Stimulated activated CD4-positive, alpha-beta T cell treated with anti-CD3 and anti-CD28 coated beads, Interleukin-12 subunit alpha, Interleukin-12 subunit beta, amount 100 ng/mL, for 24 hours (primary cell): ENCODE measurements at places on chromosomes 13 and 19.

DNA sequence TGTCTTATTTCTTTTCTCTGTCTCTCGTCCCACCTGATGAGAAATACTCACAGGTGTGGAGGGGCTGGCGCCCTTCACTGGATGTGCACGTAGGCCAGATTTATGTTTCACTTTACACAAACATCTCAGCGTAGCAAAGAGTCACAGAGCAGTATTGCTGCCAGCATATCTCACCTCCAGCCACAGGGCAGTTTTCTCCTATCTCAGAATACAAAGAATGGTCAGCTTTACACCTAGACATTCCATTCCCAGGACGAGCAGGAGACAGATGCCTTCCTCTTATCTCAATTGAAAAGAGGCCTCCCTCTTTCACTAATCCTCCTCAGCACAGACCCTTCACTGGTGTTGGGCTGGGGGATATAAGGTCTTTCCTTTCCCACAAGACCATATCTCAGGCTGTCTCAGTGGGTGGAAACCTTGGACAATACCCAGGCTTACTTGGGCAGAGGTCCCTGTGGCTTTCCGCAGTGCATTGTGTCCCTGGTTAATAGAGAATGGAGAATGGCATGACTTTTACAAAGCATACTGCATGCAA is 7.2 kb upstream of the ZNF611 start:
- DNase-seq = no peak

DNA sequence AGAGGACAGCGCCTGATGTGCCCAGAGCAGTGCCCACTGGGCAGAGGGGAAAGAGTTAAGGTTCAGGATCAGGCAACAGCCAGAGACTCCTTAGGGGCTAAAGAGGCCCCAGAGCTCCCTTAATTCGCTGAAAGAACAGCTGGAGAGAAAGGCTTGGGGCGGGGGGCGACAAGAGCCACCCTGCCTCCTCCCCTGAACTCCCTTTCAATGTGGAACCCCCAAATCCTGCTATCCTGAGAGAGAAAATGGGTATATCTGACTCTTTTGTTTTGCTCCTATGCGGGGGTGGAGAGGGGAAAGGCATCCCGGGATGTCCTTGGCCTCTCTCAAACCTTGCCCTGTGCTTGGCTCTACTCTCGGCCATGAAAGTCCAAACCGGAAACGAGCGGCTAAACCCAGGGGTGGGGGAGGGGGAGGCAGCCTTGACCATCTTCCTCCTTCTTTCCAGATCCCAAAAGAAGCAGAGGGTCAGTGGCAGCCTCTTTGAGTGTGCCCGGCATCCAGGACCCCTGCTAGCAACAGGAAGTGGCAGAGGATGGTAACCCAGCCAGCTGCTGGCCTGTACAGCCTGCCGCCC is 4.7 kb downstream of the PRKACA start:
- DNase-seq = no peak

- no peak for DNase-seq
Observed at GRCh38 chr13:71015516-71015915, 851.5 kb downstream of the DACH1 start.

DNA sequence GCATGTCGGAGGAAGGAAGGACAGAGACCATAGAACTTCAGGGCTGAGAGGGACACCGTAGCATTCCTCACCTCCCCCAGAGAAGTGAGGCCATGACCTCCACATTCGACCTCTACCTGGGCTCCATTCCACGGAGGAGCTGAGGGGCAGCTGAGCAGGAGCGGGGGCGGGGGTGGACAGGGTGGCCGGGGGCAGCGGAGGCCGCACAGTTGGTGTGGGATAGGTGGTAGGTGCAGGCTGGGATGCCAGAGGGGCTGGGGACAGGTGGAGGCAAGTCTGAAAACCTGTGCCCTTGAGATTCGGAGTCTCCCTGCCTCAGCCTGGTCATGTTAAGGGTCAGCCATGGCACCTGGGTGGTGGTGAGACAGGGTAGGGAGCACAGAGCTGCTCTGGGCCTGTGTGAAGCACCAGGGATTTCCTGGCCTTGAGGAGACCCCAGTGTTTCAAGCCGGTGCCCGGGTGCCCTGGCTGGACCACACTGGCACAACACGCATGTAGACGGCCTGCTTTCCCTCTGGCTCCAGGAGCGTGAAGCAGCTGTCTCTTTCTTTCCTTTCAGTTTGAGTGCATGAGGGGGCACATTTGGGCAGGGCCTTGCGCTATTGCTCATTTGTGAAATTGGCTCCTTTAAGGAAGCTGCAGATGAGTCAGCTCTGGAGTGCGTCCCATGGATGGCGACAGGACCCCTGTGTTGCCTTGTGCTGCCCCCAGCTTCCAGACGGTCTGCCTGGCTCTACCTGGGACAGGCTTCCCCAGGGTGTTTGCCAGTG is 51.8 kb downstream of the TSSK6 start:
- no peak for DNase-seq

DNA sequence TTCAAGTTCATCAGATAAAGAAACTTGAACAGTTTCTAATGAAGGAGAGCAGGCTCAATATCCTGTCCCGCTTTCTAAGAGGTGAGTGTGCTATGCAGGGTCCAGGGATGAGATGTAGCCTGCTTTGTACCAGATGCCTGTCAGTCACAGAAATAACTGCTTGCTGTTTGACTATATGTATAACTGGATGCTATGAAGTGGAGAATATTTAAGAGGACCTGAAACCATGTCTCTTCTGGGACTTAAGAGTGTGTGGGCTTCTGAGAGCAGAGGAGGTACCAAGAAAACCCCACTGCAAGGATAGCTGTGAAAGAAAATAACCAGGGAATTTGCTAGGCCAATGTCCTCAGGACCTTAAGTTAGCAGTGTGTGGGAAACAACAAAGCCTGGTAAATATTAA is 246.3 kb upstream of the RFC3 start:
- DNase-seq = no peak

GRCh38 chr13:76992548-76993001 is 694 bp downstream of the CLN5 start:
- DNase-seq = no peak
